Esophagus squamous epithelium (tissue), 5 donors: ENCODE measurements at places on chromosomes 16 and 17.

GRCh38 chr16:85891776-85892166, 7.2 kb upstream of the IRF8 start:
- no peaks in the 10 kb centered on the region for H3K36me3 ChIP-seq
- H3K4me1 ChIP-seq, result no peaks in the 10 kb centered on the region
- no peak overlapping the region for H3K27ac ChIP-seq
- no peak overlapping the region for H3K4me3 ChIP-seq

DNA sequence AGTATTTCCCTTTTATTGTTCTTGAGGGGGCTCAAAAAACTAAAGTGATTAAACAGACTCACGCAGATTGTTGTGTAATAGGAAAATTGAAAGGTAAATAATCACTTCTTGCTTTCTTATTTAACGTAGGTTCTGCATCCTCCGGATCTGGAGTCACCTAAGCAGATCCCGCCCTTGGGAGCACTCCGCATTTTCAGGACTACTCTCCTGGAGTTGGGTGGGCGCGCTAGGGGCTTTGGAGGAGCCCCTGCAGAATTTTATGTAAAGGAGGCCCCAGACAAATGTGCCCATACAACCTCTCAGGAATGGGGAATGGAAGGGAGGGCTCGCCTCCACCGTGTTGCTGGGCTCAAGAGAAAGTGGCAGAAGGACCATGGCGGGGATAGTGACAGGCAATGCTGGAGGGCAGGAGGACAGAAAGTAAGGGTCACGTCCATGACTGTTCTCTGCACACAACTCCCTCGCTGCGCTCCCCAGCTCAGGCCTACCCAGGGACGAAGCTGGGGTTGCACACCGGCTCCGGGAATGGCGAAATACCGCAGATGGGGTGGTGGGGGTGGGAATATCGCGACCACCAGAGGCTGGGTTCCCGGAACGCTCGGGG, 8.3 kb downstream of the MT2A start:
- no peaks in the 10 kb centered on the region for H3K27me3 ChIP-seq
- H3K4me3 ChIP-seq, result peak overlapping the region; percentile 10
- H3K4me1 ChIP-seq, result peaks cover 28% of the 10 kb centered on the region
- DNase-seq, result no peak
- no peaks in the 10 kb centered on the region for H3K36me3 ChIP-seq

DNA sequence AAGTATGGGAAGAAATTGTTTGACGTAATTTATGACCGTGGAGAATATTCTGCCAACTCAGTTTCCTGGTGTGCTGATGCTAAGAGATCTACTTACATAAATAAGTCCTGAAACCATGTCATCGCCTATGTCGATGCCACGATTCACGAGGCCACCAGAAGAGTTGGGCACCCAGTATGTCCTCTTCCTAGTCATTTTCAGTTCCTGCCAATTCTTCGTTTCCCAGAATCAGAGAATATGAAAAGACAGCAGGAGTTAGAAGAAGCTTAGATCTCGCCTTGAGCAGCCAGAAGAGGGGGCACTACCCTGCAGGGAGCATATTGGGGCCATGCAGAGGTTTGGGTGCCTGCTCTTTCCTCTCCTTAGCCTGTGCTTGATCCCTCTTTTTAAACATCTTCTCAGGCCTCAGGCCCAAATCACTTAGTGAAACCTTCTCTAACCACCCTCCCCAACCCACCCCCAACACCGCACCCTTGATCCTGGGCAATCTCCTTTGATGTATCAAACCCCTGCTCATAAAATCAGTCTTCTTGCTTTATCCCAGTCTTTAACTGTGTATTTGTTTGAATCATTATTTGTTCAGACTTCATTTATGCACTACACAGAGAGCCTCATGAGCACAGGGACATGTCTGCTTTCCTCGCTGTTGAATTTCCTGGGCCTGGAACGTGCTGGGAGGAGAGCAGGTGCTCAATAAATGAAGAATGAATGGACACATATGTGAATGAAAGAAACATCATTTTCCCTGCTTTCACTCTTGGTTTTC, 12.2 kb upstream of the LONP2 start:
- no peaks in the 10 kb centered on the region for H3K4me1 ChIP-seq
- no peaks in the 10 kb centered on the region for H3K27me3 ChIP-seq
- DNase-seq, result no peak
- H3K36me3 ChIP-seq, result no peaks in the 10 kb centered on the region
- H3K27ac ChIP-seq, result no peak overlapping the region
- no peak overlapping the region for H3K4me3 ChIP-seq

- H3K27me3 ChIP-seq, result no peaks in the 10 kb centered on the region
- no peaks in the 10 kb centered on the region for H3K36me3 ChIP-seq
- no peak for DNase-seq
- peaks cover 20% of the 10 kb centered on the region for H3K4me1 ChIP-seq
- H3K4me3 ChIP-seq, result no peak overlapping the region
These were observed 34.7 kb downstream of the SBK1 start for GRCh38 chr16:28326881-28327610.

GRCh38 chr17:32869345-32870026, 7.4 kb downstream of the MYO1D start:
- peaks cover 6% of the 10 kb centered on the region for H3K4me1 ChIP-seq
- peak overlapping the region; percentile 71 for H3K27ac ChIP-seq
- no peak for DNase-seq
- no peak overlapping the region for H3K4me3 ChIP-seq

GRCh38 chr17:73902416-73903181, 258.4 kb upstream of the SDK2 start:
- peaks cover 100% of the 10 kb centered on the region for H3K27me3 ChIP-seq
- no peak for DNase-seq
- no peak overlapping the region for H3K4me3 ChIP-seq
- no peaks in the 10 kb centered on the region for H3K36me3 ChIP-seq

DNA sequence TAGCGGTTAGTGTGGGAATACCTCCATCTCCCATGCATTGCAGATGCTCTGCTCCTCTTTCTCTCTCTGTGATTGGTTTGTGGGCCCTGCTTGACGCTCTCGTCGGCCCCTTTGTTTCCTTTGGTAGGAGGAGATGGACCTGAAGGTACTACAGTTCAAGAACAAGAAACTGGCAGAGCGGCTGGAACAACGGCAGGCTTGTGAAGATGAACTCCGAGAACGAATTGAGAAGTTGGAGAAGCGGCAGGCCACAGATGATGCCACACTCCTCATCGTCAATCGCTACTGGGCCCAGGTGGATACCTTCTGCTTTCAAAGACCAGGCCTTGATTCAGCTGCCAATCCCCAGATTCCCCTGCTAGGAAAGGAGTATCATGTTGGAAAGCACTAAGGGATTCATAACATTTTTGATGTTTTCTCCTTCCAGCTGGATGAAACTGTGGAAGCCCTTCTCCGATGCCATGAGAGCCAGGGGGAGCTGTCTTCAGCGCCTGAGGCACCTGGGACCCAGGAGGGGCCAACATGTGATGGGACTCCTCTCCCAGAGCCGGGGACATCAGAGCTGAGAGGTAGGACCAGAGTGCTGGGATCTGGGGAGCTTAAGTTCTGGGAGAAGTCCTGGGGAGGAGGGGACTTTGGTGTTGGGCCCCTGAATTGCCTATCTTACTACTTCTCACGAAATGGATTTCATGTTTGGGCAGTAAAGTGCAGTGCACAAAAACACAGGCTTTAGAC, 1.0 kb downstream of the RNF40 start:
- H3K4me1 ChIP-seq, result peaks cover 40% of the 10 kb centered on the region
- H3K36me3 ChIP-seq, result peaks cover 36% of the 10 kb centered on the region
- peak overlapping the region; percentile 83 for H3K4me3 ChIP-seq
- no peaks in the 10 kb centered on the region for H3K27me3 ChIP-seq
- no peak for DNase-seq
- H3K27ac ChIP-seq, result peak overlapping the region; percentile 95

DNA sequence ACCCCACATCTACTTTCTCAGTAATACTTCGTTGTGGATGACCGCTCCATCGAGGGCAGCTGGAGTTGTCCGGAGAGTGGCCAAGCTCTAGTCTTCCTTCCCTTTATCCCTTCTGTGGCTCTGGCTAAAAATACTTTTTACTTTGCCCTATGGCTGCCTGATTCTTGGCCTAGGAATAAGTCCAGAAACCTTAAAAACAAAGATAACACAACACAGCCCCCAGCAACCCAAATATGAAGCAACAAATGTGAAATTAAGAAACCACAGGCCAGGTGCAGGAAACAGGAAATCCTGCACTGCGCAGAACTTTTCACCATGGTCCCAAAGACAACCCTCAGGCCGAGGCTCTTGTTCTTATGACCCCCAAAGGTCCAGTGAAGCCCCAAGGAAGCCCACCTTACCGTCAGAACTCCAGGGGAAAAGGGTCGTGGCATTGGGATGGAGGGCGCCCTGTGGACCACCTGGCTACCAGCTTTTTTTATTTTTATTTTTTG, 26.0 kb downstream of the TK2 start:
- H3K27me3 ChIP-seq, result no peaks in the 10 kb centered on the region
- H3K27ac ChIP-seq, result peak overlapping the region; percentile 62
- peaks cover 11% of the 10 kb centered on the region for H3K36me3 ChIP-seq
- no peak overlapping the region for H3K4me3 ChIP-seq
- peaks cover 65% of the 10 kb centered on the region for H3K4me1 ChIP-seq

DNA sequence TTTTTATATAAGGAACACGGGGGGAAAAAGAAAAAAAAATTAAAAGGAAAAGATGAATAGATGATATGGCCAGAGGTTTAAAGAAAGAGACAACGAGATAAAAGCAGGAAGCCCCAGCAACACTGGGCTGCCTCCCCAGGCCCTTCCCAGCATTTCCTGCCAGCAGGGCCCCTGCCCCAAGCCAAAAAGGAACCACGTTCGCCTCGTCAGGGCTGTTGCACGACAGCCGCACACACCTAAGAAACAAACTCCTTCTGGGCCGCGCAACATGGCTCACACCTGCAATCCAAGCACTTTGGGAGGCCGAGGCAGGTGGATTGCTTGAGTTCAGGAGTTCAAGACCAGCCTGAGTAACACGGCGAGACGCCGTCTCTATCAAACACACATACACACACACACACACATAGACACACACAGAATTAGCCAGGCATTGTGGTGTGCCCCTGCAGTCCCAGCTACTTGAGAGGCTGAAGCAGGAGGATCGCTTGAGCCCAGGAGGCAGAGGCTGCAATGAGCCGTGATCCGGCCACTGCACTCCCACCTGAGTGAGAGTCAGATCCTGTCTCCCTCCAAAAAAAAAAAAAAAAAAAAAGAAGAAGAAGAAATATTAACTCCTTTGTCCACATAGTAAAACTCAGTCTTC, 83.0 kb downstream of the ANKRD11 start:
- peaks cover 77% of the 10 kb centered on the region for H3K4me1 ChIP-seq
- H3K36me3 ChIP-seq, result no peaks in the 10 kb centered on the region
- H3K27me3 ChIP-seq, result no peaks in the 10 kb centered on the region
- no peak overlapping the region for H3K27ac ChIP-seq
- H3K4me3 ChIP-seq, result no peak overlapping the region

DNA sequence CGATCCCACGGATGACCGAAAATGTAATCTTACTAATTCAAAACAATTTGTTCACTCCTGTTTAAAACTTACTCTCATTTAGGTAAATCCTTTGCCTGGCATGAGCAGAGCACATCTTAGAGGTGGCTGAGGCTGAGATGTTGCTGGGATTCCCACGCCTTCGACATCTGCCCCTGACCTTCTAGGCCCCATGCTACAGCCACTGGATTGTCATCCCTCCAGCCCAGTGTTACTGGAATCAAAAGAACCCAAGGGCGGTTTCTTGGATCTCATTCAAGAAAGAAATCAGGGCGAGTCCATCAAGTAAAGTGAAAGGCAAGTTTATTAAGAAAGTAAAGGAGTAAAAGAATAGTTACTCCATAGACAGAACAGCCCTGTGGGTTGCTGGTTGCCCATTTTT, 64.5 kb upstream of the SHISA6 start:
- no peak overlapping the region for H3K27ac ChIP-seq
- no peaks in the 10 kb centered on the region for H3K27me3 ChIP-seq
- no peaks in the 10 kb centered on the region for H3K36me3 ChIP-seq
- no peak overlapping the region for H3K4me3 ChIP-seq
- H3K4me1 ChIP-seq, result peaks cover 29% of the 10 kb centered on the region

DNA sequence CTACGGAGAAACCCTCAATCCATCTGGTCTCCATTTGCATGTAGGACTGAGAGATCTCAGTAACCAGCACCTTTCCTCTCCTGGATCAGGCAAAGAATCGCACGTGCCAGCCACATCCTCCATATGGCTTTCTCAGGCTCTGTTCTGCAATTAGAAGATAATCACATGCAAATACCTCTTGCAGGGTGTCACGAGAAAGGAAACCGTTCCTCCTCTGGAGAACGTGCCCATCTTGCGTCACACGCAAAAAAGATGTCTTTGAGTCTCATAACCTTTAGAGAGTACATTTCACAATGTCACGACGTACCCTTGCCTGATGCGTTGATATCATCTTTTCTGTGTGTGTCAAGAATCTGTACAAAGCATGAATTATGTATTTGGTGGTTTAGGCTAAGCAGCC, 36.2 kb upstream of the DNAH17 start:
- H3K4me3 ChIP-seq, result no peak overlapping the region
- no peaks in the 10 kb centered on the region for H3K36me3 ChIP-seq
- peaks cover 11% of the 10 kb centered on the region for H3K4me1 ChIP-seq
- no peak for DNase-seq

DNA sequence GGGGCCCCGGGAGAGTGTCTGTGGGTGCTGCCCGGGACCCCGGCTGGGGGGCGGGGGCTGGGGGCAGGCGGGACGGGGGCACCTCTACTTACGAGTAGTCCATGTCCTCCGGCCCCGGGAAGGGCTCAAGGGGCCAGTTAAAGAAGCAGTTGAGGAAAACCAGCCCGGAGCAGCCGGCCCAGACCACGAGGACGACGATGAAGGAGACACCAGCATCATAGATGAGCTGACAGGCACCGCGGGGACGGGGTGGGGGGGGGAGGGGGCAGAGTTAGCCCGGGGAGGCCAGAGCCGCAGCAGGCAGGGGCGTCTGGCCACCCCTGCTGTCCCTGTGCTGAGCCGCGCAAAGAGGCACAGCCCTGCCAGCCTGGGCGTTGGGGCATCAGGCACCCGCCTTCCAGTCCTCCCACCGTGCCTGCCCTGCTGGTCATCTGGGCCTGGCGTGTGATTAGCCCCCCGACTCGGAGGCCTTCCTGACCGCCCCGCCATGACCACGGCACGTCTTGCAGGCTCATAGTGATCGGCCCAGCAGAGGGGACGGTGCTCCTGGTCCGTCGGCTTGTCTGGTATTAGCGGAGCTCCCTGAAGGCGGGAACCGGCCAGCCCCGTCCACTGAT, 29.0 kb upstream of the PITPNA start:
- H3K4me3 ChIP-seq, result no peak overlapping the region
- DNase-seq, result no peak
- H3K27ac ChIP-seq, result no peak overlapping the region
- H3K36me3 ChIP-seq, result no peaks in the 10 kb centered on the region
- peaks cover 25% of the 10 kb centered on the region for H3K4me1 ChIP-seq
- no peaks in the 10 kb centered on the region for H3K27me3 ChIP-seq
